ENCODE measurements at places on chromosomes 1 and 21.

DNA sequence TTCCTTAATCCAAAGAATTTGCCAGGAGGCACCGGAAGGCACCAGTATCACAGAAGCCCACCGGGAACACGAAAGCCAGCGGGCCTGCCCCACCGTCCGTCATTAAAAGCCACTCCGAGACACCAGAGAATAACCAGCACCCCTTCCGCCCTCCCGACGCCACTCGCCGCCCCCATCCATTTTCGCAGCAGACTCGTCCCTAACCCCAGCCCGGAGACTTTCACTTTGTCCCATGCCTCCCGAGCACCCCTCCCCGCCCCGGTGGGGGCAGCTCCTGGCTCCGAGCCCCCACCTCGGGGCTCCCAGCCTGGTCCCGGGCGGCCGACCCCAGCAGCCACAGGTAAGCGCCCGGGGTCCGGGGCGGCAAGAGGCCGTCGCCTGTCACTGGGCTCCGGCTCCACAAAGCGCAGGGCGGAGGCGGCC is 105.4 kb downstream of the SLC45A1 start:
- no peak for DNase-seq

DNA sequence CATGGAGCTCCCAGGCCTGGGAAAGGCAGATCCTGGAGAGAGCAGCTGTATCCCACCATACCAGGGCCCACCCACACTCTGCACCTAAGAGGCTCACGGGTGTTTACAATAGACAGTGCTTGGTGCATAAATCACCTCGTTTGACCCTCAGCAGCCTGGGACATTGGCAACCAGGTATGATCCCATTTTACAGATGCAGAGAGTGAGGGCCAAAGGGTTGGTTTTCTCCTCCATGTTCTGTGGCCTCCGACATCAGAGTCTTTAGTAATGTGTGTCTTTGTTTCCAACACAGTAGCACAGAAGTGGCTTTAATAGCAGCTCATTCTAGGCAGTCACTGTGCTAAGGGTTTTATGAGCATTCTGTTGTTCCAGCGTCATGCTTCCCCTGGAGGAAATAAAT is 176.5 kb downstream of the KAZN start:
- no peak for DNase-seq

GRCh38 chr21:43207868-43208267 is 39.1 kb downstream of the CRYAA start:
- no peak for DNase-seq

- no peak for DNase-seq
Observed at GRCh38 chr1:178376008-178376407, 120.8 kb downstream of the CLEC20A start.

DNA sequence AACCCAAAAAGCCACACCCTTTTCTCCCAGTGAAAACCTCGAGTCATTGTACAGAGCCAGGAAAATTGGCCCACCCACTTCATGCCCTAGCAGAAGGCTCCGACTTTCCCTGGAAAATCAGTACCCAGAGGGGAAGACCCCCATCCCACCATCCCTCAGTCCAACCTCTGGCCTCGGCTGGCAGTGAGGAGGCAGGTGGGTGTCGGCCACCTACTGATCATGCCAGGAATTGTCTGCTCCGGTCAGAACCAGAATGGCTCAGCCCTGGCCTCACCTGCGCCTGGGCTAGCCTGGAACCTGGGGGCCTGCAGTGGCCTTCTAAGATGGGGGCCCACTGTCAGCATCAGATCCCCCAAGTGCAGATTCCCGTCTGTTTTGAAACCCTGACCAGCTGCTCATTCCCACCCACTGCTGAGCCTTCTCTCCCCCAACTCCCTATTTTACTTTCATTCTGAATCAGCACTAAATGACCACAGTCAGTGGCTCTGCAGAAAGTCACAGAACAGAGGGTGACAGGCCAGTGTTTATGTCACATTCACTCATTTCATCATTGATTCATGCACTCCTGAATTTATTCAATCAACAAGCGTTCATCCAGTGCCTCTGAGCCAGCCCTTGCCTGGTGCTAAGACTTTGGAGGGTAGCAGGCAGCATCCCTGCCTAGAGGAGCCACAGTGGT is 3.0 kb upstream of the S100A9 start:
- DNase-seq = peak; percentile 8

DNA sequence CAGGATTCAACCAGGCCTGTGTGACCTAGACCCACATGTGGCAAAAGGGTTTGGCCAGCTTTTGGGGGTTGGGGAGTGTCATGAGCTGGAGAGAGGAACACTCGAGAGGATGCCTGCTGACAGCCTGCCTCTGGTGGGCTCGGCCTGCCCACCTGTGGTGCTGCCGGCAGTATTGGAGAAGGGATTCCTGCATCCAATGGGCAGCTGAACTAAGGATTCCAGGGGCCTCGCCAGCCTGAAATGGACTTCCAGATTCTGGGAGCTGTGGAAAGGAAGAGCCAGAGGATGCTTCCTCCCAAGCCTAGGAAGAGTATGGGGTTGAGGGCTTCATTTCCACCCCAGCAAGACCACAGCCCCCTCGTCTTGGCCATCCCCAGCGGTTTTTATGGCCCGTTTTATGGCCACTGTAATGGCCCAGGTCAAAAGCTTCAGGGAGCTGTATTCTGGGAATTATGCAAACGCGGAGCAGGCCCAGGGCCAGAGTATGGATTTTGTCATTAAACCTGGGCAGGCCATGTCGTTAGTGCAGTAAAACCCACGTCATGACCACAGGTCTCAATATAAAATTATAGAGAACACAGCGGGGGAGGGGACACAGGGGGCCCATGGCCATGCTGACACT is 63.6 kb downstream of the TMEM53 start:
- DNase-seq = no peak

DNA sequence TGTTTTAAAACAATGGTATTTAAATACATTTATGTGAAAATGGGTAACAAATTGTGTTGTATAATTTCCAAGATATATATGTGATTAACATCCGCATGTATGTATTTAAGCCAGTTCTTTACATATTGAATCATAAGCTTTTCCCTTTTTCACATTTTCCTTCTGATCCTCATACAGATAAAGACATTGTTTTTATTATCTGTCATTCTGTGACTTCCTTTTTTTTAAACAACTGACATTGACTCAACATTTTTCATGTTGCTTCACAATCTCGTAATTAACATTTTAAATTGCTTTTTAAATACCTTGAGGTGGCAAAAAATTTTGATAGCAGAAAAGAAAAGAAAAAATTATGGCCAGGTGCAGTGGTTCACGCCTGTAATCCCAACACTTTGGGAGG is 1.4 kb downstream of the STXBP3 start:
- DNase-seq = no peak

DNA sequence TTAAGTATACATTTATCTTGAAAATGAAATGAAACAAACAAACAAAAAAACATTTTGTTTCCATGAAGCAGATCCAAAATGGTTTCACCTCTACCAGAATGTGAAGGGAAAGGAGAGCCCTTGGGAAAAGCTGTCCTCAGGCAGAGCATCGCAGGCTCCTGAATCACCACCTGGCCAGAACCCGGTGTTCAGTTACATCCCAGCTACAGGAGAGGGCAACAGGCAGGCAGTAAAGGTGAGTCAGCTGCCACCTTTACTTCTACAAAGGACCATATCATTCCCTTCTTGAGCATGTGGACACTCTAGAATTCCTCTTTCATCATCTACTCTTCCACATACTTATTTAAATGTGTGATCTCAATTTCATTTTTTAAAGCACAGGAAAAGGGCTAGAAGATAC is 151.2 kb downstream of the PIGK start:
- DNase-seq = no peak

GRCh38 chr1:81327103-81327710 is 473.5 kb upstream of the ADGRL2 start:
- no peak for DNase-seq

DNA sequence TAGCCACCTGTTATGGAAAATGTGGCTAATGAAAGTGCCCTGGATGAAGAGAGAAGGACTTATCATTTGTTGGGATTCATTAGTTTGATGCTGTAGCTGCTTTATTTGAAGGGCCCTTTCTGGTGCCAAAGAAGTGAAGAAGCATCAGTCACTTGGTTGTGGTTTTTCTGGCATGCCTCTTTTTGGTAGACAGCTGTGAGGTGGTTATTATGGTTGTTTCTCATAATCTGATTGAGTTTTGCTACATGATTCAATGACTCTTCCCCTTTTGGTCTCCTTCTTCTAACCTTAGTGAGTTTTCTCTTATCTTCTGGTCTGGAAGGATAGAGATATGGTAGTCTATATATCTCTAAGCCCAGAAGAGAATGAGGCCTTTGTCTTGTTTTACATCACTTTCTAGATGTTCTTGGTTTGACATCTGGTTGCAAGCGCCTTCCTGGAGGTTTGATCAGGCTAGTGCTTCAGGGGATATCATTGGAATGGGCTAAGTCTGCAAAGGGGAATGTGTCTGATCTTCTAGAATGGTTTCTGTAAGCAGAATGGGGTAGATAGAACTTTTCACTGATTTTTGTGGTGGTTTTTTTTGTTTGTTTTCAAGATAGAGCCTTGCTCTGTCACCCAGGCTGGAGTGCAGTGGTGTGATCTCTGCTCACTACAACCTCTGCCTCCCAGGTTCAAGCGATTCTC is 26.0 kb downstream of the ARID1A start:
- no peak for DNase-seq

DNA sequence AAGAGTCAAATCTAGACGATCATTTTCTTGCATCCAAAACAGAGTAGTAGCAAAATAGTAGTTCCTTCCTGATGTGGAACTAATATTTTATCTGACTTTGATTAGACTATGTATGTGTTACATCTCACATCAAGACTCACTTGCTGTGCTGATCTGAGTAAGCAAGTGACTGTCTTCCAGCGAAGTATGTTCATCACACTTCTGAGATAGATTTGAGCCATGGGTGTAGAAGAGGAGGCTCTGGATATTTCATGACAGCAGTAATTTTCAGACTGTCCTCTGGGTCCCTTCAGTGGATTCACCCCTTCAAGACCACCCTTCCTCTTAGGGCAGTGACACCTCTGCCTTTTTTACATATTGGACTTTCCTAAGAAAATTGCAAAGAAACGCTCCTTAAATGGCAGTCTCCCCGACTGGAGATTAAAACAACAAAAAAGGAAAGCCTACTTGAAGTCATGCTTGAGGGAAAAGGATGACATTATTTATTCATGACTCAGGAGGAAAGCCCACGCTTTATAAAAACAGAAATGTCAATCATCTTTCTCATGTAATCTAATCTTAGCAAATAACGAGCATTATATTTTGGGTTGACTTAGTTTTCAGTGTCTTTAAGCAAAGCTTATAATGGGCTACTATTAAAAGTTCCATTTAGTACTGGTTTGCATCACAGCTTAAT is 22.8 kb downstream of the ATP1B1 start:
- no peak for DNase-seq

- DNase-seq = no peak
Observed at GRCh38 chr1:192559115-192560006, 16.2 kb upstream of the RGS1 start.

GRCh38 chr1:77779529-77780281 is at the start of gene MIGA1:
Gene MIGA1, plus strand, starts transcription at chr1:77779649. Its CDS starts 3,604 bp downstream, at chr1:77783253.
- DNase-seq = peak; percentile 90

GRCh38 chr1:66374561-66375111 is 159.3 kb upstream of the SGIP1 start:
- DNase-seq = no peak

GRCh38 chr1:85297855-85298629 is 21.6 kb upstream of the BCL10 start:
- no peak for DNase-seq

DNA sequence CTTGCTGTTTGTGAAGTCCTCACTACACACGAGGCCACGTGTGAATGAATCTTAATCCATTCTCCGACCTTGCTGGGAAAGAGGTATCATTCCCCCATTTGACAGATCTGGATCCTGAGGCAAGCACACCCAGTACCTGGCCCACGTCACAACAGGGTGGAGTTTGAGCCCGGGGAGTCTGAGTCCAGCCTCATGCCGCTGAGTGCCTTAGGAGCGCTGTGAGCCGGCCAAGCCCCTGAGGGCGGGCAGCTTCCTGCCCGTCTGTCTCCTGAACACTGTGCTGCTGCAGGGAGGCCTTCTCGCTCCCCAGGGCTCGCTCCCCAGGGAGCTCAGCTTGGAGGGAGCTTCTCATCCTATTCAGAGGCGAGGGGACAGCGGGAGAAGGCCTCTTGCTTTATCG is 29.7 kb downstream of the SLC45A1 start:
- no peak for DNase-seq

- no peak for DNase-seq
Observed at GRCh38 chr1:56063461-56063860, 515.9 kb downstream of the PLPP3 start.

DNA sequence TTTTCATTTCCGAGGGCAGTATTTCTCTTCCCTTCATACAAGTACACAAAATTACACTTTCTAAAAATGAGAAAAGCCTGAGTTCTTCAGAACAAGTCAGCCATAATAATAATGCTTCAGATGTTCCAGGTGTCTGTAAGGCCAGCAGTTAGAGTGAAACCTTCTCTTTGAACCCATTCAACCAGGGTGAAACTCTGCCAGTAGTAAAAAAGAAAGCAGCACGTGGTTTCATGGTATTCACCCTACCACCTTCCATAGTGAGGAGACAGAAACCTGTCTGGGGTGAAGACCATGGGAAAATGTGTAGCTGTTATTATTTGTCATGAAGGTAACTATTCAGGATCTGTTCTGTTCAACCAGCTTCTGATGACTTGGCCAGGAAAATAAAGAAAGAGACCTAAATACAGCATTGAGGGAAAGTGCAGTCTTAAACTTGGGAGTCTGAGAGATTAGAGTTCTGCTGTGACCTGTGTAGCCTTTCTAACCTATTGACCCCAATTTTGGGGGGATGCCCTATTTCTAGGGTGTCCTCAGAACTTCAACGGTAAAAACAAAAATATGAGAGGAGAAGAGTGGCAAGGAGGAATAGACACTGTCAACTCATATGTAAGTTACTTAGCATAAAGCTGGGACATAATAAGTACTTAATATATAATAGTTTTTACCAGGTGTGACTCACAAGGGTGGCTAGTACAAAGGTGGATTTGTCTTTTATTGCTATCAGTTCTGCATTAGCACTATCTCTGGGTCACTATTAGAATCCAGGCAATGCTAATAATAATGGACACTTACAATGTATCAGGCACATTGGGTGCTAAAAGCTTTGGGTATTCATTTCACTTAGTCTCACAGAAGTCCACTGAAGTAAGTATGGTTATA is 70.0 kb upstream of the TNFSF4 start:
- no peak for DNase-seq

DNA sequence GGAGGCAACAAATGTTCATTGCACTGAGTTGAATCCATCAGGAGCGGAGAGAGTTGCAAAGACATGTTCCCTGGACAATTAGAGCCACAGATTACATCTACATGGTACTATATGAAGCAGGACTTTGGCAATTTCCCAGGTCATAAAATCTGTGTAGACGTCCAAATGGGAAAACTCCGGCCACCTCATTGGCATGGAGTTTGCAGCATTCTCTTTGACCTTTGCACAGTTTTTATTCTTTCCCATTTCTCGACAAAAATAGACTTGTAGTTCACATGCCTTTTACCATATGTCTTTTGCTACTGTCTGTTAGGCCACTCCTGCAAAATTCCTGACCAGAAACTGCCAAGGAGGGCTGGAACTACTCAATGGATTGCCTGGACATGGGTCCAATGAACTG is 48.2 kb downstream of the UBE2T start:
- DNase-seq = no peak

DNA sequence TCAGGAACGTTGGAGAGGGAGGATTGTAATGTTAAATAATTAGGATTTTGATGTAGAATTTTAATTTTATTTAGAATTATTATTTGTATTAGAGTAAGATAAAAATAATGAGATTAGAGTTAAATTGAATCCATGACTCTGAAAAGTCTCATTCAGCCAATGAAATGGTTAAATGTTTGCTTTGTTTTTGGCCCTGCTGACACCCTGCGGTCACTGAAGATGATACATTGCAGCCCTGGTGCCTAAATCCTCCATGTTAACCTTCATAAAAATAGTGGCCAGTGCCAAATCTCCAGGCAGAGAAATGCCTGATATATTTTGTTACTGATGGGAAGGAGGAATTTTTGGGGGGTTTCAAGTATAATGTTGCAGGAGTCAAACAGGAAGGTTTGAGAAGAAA is 27.3 kb upstream of the RLF start:
- DNase-seq = no peak

All from SHP77 (cell line).